Fibroblast of lung (primary cell): ENCODE measurements at places on chromosomes 2 and 18. TPM values are rescaled to one million over a fixed set of nuclear protein-coding genes. Genes with fewer than 3 reads are reported as not detected.
A peak's percentile ranks its signal among the peaks of the same experiment; 100 is the strongest.

LDLRAD4 gene
- polyA plus RNA-seq, result not detected in 2 replicates

DNA sequence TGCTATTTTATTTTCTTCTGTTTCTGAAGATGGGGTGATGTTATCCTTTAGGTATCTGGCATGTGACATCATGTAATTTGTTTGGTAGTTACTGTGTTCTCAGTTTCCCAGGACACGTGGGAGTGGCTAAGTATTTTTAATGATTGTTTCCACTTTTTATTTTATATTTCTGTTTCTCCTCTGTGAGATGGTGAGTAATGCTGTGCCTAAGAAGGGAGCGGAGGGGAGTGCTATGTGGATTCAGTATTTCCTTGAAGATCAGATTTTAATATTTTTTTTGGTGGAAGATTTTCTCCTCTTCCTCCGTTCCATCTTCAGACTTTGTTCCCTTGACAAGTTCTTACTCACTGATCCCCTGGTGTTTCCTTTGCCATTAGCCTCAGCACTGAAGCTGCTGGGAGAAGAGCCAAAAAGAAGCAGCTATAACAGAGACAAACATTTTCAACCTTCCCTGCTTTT is 180.0 kb upstream of the MMADHC start:
- H3K4me3 ChIP-seq, result no peak overlapping the region
- no peaks in the 10 kb centered on the region for H3K27me3 ChIP-seq
- peak; percentile 17 for DNase-seq
- no peak overlapping the region for H3K27ac ChIP-seq

DNA sequence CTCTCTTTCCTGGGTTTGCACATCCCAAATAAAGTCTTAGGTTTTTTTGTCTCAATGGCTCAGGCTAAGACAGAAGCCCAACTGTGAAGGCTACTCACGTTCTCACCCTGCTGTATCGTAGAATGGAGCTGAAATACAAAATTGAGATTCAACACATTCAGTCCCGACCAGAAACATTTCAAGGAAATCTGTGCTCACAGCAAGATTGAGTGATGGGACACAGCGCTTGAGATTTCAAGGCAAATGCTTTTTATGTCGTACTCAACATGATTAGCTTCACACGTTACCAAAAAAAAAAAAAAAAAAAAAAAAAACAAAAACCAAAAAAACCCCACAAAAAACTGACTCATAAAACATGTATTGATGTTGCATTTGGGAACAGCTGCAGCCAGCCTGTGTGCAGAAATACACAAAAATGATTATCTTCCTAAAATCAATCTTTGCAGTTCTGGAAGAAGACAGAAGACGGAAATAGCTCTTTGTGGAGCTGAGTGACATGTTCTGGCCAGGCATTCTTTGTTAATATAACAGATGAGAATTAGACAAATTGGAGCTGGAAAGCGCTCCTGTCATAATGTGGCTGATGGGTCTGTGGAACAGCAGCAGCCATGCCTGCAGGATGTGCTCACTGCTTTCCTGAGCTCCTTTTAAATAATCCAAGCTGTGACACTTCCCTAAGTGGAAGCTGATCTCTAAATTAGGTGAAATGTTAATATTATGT is 453.2 kb downstream of the LPIN1 start:
- no peaks in the 10 kb centered on the region for H3K27me3 ChIP-seq
- H3K4me1 ChIP-seq, result peaks cover 4% of the 10 kb centered on the region
- no peak overlapping the region for H3K4me3 ChIP-seq
- H3K36me3 ChIP-seq, result no peaks in the 10 kb centered on the region
- H3K27ac ChIP-seq, result no peak overlapping the region

- DNase-seq, result no peak
- no peaks in the 10 kb centered on the region for H3K27me3 ChIP-seq
- no peaks in the 10 kb centered on the region for H3K36me3 ChIP-seq
- peaks cover 7% of the 10 kb centered on the region for H3K4me1 ChIP-seq
- H3K4me3 ChIP-seq, result no peak overlapping the region
These were observed 164.2 kb upstream of the TMEM200C start for GRCh38 chr18:6059551-6059950.

GRCh38 chr2:177253704-177254103 is 10.8 kb downstream of the NFE2L2 start:
- no peak overlapping the region for H3K4me3 ChIP-seq
- no peaks in the 10 kb centered on the region for H3K27me3 ChIP-seq
- no peak for DNase-seq
- no peak overlapping the region for H3K27ac ChIP-seq
- peaks cover 18% of the 10 kb centered on the region for H3K4me1 ChIP-seq

DNA sequence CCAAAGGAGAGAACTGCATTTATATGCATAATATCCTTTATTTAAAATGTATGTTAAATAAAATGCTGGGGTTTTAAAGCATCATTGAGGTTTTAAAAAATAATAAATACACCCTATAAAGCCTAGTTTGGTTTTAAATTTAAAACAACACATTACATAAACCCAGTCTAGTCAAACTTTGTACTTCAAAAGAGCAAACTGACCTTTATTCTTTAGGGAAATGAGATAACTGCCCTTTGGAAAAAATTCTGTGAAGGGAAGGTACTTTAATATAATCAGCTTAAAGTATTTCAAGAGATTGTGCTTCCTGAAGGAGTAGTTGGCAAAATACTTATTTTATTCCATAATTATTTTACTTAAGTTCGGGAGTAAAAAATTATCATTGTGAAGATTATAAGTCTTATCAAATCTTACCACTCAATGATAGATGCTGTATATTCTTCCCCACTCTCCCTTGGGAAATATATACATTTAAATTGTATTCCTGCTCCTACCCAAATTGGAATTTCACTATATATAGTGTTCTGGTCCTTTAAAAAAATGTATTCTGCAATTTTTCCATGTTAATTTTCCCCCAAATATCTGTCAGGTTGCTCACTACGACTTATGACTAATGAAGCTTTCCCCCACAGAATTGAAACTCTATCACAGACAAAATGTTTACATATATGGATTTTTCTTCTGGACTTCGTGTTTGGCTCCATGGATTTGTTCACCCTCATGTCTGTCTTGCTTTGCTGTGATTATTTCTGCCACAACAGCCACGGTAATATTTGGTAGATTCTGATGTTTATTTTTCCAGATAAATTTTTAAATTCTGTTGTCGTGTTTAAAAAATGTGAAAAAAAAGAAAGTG is 42.1 kb downstream of the ZC3H6 start:
- no peak overlapping the region for H3K27ac ChIP-seq
- H3K27me3 ChIP-seq, result no peaks in the 10 kb centered on the region
- peaks cover 2% of the 10 kb centered on the region for H3K4me1 ChIP-seq
- DNase-seq, result peak; percentile 27
- no peaks in the 10 kb centered on the region for H3K36me3 ChIP-seq
